ENCODE measurements at places on chromosomes 3 and 15.
A peak's percentile ranks its signal among the peaks of the same experiment; 100 is the strongest.

GRCh38 chr3:193933451-193933850 is 202.5 kb upstream of the HES1 start:
- DNase-seq: no peak

DNA sequence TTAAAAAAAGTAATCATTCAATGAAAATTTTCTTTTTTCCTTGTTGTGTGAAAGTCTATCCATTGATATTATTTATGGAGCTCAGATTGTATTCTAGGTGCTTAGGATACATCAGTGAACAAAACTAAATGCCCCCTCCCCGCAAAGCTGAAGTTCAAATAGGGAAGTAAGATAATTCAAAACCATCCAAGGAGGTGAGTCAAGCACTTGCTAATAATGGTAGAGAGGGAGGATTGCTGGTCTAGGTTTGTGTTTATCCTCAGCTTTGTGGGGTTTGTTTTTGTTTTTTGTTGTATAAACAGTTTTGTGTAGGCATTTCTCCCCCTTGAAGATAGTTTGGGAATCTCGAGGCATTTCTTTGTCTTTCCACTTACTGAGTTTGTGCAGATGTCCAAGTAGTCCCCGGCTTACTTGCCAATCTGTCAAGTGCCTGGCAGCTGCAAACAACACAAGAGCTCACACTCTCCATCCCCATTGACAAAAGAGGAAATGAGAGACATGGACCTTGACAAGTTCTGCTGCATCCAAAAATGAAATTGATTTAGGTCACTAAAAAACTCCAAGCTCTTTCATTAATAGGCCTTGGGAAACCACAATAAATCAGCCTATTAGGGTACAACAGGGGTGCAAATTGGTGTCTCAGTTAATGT is 575.8 kb upstream of the TBL1XR1 start:
- DNase-seq: peak; percentile 5

DNA sequence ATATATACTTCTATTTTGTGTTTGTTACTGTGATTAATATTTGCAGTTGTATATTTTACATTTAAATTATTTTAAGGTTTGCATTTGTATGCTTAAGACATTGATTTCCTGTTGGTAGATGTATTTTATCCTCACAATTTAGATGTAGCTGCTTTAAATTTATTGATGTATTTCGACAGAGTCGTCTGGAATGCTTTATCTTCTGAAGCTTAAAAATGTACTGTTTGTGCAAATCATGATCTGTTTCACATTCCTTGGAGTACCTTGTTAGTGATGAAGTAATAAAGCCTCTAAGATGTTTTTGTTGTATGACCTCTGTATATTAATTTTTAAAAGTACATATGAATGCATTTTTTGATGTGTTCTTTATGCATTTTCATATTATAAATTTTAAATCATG is 1.9 kb downstream of the CHD2 start:
- DNase-seq: no peak

- no peak for DNase-seq
Observed at GRCh38 chr15:69540622-69541021, 88.0 kb downstream of the RPLP1 start.

DNA sequence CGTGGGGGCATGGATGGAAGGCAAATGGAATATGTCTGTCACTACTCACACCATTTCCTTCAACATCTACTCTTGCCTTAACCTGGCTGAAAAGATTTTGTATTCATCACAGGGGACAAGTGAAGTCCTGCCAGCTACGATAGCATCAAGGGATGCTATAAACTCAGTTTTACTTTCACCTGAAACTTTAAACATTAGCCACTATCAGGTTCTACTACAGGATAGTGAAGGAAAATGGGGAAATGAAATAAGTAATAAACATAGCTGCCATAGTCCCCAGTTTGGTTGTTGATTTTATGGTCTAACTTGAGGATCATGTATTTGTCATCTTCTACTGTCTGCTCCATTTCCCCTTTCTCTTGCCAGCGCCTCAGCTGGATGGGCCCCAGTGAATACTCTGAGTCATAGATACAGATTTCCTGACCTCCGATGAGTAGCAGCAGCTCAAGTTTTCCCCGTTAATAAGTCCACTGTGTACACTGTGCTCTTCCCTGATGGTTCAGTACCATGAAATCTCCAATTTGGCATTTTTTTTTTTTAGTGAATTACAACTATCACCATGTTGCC is 338.2 kb upstream of the SLCO3A1 start:
- DNase-seq: peak; percentile 19

DNA sequence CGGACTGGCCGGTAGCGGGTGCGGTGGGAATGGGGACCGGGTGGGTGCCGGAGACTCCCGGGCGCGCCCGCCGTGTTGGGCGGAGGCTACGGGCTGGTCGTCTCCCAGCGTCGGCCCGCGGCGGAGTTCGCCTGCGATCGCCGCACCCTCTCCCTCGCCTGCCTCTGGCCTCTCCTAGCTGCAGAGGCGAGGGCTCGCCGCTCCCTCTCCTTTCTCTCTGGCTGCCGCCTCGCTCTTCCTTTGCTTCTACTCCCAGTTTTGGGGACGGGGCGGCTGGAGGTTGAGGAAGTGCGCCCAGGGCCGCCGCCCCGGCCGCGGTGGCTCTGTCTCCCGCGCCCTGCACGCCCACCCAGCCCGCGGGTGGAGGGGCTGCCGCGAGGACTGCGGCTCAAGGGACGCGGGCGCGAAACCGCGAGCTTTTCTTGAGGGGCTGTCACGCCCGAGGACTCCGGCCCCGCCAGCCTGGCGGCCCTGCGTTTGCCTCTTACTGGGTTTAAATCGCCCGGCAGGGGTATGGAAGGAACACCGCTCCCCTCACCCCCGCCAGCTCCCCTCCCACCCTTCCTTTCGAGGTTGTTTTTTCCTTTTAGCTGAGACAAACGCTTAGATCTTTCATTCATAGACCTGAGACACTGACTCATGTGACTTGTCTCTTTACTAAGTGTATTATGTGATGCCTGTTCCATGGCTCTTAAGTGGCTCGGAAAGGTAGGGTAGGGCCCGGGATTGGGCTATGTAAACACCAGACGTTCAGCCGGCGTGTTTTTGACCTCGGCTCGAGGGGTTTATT is 654 bp downstream of the PIK3CA start:
- peak; percentile 35 for DNase-seq

DNA sequence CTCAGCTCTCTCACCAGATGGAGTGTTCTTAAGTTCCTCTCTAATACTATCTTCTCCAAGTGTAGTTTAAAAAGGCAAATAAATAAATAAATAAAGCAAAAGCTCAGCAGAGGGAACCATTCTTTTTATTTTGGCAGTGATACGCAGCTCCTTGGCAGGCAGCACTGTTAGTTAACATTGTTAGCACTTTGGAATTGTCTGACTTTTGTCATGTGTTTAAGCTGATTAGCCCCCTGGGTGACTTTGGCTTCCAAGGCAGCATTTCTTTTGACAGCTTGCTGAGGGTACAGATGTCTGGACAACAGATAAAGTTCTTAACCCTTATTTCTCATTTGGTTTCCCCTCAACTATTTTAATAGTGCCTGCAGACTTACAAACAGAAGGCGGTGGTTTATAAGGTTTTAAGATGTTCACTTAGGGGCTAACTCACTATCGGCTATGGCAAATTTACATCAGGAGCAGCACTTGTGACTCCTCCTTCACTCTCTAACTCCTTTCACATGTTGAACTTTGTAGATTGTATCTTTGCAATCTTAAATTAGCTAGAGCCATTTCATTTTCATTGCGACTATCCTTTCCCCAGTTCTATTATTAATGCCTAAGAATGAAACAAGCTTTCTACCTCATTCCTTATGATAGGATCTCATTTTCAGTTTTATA is 213.4 kb downstream of the ZBBX start:
- DNase-seq: no peak

GRCh38 chr15:98421419-98422129 is 226.8 kb upstream of the IGF1R start:
- DNase-seq: peak; percentile 63

- no peak for DNase-seq
Observed at GRCh38 chr15:38662033-38662802, 97.6 kb upstream of the RASGRP1 start.

DNA sequence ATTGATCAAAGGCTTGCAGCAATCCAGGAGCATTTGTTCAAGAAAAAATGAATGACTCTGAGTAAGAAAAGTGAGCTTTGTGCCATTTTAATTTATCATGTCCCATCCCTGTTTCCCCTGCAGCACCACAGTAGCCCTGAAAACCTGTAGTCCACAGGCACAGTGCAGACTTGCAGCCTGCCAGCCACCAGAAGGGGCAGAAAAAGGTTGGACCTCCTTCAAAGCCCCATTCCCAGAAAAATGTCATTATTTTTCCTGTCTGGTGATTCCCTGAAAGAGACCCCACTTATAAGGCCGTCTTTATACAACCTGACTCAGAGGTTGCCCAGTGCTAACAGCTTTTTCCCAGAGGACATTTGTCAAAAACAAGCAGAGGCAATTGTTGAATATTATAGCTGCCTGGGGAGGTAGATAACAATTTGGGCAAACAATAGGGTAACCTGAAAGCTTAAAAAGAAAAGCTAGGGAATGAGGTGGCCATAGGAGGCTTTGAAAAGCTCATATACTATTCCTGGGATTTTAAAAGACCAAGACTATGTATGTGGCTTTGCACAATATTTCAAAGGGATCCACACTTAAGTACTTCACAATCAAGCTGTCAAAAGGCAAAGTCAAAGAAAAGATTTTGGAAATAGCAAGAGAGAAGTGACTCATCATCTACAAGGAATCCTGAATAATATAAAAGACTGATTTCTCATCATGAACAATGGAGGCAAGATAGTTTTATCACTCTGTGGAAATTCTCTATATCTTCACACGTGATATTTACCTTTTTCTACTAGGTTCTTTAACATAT is 136.8 kb upstream of the PLXNA1 start:
- DNase-seq: no peak

DNA sequence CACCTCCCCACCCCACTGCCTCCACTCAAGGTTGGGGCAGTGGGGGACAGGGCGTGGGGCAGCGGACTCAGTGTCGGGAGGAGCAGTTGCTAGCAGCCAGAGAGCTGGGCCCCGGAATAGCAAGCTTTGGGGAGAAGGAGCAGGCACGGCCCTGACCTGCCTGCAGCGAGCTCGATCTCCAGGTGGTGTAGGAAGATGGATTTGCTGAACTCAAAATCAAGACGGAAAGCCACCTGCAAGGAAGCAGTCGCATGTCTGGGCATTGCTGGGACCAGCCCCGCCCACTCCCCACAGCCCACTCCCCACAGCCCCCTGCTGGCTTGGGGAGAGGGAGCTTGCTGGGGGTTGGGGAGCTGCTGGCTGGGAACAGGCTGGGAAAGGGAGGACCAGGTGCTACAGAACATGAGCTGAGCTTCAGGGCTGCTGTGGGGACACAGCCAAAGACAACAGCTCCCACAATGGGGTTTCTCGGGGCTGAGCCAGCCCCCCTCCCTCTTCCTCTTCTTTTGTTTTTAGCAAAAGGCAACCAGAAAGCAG is 38.0 kb downstream of the FEM1B start:
- DNase-seq: no peak

GRCh38 chr3:189071446-189071845 is 100.3 kb upstream of the TPRG1 start:
- no peak for DNase-seq

GRCh38 chr15:90400005-90400758 is 12.1 kb downstream of the IQGAP1 start:
- no peak for DNase-seq

GRCh38 chr3:197023998-197024651 is 5.5 kb downstream of the MELTF start:
- DNase-seq: no peak

- no peak for DNase-seq
Observed at GRCh38 chr3:16385151-16385550, 120.1 kb downstream of the OXNAD1 start.

GRCh38 chr3:43361077-43361476 is 74.7 kb downstream of the SNRK start:
- DNase-seq: no peak

DNA sequence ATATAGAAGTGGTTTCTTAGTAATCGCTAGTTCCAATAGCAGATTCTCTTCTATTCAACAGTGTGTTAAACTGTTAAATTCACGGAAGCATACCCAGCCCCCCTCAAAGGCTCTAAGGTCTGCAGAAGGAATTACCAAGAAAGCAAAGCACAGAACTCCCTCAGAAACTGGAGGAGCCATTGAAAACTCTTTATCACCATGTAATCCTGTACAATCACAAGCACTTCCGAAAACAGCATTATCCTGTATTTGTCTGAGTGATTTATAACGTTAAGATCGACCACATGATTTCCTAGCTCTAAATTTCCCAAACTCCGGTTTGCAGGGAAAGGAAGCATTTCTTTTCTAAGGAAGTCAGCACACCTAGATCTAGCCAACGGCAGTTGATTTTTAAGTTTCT is 20.0 kb downstream of the MYO1E start:
- no peak for DNase-seq

GRCh38 chr3:37531066-37531720 is 330.5 kb upstream of the CTDSPL start:
- DNase-seq: no peak

DNA sequence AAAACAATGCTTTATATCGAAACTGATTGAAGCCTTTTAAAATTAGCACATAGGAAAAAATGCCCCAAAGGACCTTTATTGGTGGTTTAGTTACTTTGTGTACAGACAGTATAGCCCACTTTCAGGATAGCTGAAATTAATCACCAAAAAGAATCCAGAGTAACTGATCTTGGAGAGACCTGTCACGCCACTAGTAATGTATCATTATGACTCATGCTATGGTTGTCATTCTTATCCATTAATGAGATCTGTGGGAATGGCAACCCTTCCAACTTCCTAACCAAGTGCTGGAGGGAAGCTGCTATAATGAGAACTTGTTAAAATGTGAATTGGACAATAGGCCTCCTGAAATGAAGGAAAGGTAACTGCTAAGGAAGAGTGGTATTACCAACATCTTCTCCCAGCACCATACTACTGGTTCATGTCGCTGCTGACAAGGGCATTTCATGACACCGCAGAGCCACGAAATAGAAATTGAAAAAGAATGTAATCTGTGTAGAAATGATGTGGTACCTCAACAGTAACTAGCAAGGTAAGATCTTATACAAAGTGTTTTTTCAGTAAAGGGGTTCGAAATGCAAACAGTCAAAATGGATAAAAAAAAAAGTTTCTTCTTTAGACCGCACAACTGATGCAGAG is 7.1 kb upstream of the EMC4 start:
- DNase-seq: no peak

DNA sequence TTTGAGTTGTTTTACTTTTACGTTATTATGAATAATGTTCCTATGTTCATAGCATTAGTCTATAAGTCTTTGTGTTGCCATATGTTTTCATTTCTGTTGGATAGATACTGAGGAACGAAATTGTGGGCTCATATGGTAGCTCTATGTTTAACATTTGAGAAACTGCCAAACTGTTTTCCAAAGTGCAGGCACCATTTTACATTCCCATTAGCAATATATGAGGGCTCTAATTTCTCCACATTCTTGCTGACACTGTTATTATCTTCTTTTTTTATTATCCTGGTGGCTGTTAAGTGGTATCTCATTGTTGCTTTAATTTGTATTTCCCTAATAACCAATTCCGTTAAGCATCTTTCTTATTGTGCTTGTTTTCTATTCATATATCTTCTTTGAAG is 1.8 kb upstream of the PIK3R4 start:
- DNase-seq: peak; percentile 35

GRCh38 chr15:25932696-25933095 is 69.6 kb upstream of the ATP10A start:
- no peak for DNase-seq
